Fibroblast of skin of right biceps (primary cell): ENCODE measurements at places on chromosomes 2 and 18.

- no peak for DNase-seq
Observed at GRCh38 chr2:60852282-60852860, 29.0 kb upstream of the REL start.

- DNase-seq = peak; percentile 97
Observed at GRCh38 chr2:101759162-101759561, 61.7 kb downstream of the MAP4K4 start.

DNA sequence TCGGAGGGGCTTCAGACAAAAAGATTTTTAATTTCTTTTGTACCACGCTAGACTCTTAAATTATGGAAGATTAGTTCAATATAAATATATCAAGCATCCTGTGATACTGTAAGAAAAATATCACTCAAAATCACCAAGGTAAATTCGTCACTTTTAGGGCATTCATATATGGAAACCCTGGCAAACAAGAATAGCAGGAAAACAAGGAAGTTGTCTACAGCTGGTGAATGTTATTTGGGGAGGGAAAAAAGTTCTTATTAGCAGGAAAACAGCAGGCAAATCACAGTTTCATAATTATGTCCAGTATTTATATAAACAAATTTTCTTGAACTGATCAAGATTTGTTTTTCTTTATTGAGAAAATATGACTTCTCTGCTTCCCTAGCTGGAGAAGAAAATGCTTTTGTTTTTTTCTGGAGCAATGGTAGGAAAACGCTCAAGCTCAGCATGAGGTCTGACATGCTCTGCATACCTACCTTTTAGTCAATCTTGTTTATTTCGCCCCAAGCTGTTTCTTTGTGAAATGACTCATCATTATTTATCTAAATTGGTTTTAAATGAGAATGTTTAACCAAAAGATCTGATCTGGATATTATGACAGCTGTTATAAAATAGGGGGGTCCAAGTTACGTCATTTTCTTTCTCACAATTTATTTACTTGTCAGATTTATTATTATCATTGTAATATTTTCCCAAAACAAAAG, 14.7 kb downstream of the LINC00305 start:
- peak; percentile 34 for DNase-seq

DNA sequence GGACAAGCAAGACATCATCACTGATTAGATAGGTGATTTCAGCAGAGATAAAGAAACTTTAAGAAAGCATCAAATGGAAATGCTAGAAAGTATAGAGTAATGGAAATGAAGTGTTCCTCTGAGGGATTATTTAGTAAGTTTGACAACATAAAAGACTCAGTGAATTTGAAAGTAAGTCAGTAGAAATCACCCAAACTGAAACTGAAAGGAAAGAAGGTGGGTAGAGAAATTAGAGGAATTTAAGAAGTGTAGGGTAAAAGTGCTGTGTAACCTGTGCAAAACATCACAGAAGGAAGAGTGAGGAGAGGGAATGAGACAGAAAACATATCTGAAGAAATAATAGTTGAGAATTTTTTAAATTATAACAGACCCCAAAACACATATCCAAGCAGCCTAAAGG, 343.1 kb downstream of the CBLN2 start:
- DNase-seq = no peak

DNA sequence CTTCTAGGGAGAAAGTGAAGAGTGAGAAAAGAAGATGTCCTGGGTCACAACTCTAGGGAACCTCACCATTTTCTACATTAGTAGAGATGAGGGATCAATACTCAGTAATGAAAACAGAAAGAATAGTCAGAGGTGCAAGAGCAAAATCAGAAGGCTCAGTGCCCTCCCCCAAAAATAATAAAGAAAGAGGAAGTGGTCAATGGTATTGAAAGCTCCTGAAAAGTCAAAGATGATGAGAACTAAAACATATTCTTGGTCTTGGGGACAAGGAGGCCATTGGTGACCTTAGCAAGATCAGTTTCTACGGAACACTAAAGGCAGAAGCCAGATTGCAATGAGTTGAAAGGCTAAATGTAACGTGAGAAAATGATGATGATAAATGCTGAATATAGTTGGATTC, 24.5 kb upstream of the MYO1B start:
- no peak for DNase-seq

DNA sequence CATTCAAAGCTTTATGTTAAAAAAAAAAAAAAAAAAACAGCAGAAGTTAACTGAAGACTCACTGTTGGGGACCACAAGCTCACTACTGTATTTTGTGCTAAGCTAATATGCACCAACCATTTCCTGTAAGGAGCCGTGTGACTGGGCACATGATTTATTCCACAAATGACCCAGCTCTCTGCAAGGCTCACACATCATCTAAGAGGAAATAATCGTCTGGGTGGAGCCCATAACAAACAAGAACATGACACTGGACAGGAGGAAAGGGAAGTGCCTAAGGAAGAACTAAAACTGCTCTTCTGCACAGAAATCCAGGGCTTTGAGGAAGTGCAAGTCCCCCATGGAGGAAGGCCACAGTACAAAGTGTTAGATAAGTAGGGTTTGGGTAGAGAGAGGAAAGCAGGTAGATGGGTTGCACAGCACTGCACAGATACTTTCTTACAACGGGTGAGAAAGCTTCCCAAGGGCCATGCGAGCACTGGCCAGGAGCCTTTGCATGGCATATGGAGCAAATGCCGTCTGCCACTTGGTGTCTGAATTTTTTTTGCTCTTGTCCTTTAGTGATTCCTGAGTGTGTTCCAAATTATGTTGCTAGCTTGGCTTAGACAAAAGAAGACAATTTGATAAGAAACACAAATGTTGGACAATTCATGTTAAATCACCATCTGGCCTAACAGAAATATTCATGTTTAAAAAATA, 24.4 kb downstream of the NFE2L2 start:
- DNase-seq = peak; percentile 66

DNA sequence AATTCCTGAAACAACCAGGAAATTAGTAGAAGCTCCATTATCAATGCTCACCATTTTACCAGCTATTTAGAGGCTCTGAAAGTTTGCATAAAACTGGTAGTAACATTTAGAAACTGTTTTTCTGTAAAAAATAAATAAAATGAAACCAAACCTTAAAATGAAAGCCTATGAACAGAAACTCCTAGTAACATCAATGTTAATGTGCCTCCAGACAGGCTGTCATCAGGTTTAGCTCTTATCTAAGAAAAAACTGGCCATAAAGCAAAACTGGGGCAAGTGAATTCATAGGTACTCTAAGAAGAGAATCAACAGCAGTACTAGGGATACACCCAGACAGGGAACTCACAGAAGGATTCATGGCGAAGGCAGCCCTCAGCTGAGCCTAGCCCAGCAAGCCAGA, 8.0 kb downstream of the E2F6 start:
- no peak for DNase-seq

- DNase-seq = no peak
Observed at GRCh38 chr18:80119111-80119510, 10.0 kb downstream of the ADNP2 start.

- no peak for DNase-seq
Observed at GRCh38 chr2:12424809-12425208, 291.9 kb upstream of the TRIB2 start.

- DNase-seq = no peak
Observed at GRCh38 chr2:39570614-39571013, 95.1 kb upstream of the TMEM178A start.

GRCh38 chr2:104923665-104924064, 69.8 kb downstream of the POU3F3 start:
- no peak for DNase-seq

DNA sequence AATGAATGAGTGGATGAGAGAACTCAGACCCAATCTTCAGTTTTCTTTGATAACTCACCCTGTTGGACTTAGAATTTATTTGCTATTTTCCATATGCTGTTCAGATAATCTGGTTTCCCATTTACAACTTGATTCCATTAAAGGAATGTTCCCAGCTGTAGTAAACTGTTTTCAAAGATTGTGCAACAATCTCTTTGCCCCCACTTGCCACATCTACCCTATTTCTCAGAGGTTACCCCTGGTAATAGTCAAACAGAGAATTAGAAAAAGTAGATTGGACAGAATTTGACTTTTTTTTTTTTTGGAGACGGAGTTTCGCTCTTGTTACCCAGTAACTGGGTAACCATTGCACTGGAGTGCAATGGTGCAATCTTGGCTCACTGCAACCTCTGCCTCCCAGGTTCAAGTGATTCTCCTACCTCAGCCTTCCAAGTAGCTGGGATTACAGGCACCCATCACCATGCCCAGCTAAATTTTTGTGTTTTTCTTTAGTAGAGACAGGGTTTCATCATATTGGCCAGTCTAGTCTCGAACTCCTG, 93.4 kb upstream of the SIX2 start:
- DNase-seq = no peak
